ENCODE measurements at places on chromosomes 5 and 9.

DNA sequence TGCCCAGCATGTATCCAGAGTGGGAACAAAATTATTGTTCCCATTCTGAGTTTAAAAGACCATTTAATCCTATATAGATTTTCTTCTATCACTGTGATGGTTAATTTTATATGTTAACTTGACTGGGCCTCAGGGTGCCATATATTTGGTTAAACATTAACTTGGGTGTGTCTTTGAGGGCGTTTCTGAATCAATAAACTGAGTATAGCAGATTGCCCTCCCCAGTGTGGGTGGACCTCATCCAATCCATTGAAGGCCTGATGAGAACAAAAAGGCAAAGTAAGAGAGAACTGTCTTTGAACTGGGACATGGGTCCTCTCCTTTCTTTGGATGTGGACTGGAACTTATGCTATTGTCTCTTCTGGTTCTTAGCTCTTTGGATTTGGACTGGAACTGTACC is 17.3 kb downstream of the RIOK2 start:
- DNase-seq: no peak

DNA sequence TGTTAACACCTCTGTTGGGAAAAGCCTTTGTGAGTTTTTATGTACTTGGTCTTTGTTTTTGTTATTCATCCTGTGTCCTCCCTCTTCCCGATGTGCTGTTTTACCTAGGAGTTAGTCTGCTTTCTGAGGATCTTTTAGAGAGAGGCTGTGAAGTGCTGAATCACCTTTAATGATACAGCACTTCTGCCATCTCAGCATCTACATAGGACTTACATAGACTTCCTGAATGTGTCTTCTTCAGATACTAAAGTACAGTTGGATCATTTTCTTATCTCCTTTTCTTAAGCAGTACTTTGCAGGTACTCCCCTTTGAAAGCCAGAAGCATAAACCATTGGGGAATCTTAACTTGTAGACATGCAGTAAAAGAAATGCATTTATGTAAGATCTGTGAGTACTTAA is 31.5 kb downstream of the OTULIN start:
- no peak for DNase-seq

GRCh38 chr9:19380826-19381075 is 715 bp upstream of the RPS6 start:
- DNase-seq: no peak

DNA sequence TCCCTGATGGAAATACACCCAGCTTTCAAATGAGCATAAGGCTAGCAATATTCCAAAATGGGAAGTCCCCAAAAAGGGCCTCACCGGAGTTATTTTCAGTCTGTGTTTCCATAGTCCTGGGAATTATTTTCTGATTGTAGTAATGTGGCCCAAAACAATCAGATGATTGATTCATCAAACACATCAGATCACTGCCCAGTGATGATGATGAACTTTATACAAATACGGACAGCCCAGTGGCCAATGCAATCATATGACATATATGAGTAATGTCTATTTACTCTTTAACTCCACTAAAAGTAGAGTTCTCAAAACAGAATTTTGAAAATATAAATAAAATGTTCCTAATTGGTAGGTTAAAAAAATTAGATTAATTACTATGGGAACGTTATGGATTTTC is 467.8 kb downstream of the ZNF608 start:
- no peak for DNase-seq

DNA sequence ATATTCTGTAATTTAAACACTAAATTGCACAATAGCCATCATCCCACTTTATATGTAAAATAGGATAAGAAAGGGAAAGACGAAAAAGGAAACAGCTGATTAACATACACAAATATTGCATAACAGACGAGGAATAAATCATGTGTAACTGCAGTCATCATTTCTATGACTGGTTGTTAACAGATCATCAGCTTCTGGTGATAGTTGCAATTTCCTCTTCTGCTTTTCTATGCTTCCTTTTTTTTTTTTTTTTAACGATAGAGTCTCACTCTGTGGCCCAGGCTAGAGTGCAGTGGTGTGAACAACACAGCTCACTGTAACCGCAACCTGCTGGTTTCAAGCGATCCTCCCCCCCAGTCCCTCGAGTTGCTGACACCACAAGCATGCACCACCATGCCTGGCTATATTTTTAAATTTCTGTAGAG is 22.5 kb upstream of the JAKMIP2 start:
- DNase-seq: no peak

- DNase-seq: no peak
These were observed 106.5 kb downstream of the PPARGC1B start for GRCh38 chr5:149836451-149837139.

DNA sequence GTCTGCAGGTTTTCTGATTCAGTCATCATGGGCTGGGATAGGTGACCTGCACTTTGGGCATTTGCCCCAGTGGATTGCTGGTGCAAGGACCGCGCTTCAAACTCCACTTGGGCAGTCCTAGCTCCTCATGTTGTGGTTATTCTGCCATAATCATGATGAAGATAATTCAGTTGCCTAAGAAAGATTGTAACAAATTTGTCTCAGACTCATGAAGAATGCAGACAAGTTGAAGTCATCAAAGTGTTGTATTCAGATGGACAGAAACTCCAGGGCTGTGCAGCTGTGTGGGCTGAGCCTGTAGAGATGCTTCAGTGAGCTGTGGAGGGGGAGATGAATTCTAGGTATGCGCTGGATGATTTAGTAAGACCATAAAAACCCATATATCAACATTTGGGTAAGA is 38.5 kb downstream of the TARS1 start:
- no peak for DNase-seq

DNA sequence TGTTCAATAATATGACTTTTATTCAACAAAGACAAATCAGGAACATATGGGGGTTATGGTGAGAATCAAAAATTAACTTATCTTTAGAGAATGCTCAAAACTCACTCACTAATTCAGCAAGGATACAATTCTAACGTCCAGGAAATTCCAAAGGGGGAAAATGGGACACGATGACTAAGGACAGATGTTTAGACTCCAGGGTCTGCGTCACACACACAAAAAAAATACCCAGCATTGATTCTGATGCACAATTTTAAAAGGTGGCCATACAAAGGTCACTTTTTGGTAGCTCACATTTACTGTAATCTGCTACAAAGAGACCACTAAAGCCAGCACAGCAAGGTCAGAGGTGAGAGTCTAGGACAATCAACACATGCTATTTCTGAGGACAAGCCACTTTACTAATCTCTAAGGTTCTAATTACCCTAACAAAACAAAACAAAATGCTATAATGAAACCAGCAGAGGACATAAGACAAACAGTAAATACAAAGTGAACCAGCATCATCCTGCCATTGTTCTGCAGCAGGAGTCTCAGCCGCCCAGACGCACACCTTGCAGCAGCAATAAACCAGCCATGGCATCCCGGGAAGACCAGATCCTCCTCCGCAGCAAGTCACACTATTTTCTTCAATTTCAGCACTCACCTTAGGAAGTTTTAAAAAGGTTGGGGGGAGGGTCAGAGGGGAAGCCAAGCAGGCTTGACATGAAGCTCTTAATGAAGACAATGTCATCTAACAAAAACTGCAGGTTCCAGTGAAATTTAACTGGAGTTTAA is 57.8 kb downstream of the TTC39B start:
- DNase-seq: no peak

DNA sequence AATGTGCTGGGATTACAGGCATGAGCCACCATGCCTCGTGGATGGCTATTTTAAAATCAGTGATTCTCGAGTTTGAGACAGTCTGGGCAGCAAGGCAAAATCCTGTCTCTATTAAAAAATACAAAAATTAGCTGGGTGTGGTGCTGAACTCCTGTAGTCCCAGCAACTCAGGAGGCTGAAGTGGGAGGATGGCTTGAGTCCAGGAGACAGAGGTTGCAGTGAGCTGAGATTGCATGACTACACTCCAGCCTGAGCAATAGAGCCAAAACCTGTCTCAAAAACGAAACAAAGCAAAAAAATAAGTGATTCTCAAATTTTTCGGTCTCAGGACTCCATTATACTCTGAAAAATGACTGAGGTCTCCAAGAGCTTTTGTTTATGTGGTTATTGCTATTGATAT is 47.9 kb upstream of the HSPA9 start:
- no peak for DNase-seq

DNA sequence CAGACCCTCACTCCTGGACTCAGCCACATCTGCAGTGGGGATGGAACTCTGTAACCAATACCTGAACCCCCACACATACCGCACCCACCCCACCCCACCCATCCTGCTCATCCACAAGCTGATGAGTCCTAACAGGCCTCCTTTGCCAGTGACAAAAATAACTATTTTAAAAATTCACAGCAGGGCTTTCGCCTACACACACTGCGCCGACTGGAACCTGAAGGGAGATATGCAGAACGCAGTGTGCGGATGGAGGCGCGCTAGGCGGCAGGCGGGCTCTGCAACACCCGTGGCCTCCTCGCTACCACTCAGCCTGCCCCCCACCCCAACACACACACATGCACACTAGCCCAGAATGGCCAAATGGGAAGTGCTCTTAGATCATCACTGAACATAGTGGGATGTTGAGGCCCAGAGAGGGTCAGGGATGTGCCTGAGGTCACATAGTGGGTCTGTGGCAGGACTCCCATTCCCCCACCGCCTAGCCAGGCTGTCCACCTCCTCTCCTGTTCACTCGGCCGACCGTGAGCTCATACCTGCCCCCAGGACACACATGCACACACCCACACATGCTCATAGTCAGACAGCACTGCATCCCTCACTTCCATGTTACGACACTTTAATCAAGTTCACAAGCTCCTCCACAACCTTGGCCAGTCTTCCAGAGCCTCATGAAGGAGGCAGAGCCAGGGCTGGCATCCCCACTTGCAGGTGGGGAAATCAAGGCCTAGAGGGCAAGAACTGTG is 6.3 kb upstream of the CAMK2A start:
- DNase-seq: no peak

GRCh38 chr9:78187763-78188484 is 48.0 kb upstream of the CEP78 start:
- no peak for DNase-seq

DNA sequence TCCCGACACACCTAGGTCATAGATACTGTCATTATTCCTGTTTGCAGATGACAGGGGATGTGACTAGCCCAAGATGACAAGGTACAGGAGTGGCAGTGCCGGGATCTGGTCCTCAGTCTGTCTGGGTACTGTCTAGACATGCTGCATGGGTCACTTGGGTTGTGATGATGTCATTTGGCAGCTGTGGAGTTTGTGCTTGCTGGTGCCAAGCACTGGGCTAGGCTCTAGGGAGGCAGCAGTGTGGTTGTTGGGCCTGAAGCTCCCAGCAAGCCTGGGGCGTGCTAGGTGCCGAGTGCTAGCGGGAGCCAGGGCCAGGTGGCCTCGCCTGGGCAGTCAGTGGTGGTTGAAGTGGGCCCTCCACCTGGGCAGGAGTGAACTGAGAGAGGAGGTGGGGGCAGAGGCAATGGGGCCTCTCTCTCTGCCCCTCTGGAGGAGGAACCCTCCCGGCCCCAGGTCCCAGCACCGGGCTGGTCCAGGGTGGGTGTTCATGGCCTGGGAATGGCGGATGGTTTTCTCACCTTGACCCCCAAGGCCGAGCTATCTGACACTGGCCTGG is 8.8 kb upstream of the ASB6 start:
- no peak for DNase-seq

GRCh38 chr5:107673368-107674136 is 2.8 kb upstream of the EFNA5 start:
- DNase-seq: peak; percentile 73

DNA sequence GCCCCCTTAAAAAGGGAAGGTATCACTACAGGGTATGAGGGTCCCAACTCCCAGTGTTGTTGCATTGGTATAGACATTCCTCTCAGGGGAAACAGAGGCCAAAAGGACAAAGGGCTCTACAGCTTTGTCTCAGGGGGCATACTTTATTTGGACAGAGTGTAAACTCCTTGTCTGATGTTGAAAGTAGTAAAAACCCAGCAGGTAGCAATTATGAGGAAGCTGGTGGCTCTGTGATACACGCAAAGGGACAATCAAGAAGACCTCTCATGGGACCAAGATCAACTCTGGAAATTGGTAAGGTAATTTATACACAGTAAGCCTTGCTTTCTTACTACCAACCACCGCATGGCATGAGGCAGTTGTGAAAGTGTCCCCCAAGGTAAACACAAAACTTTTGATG is 764.6 kb downstream of the CDH12 start:
- DNase-seq: no peak

GRCh38 chr9:130008538-130008937 is 34.5 kb downstream of the FNBP1 start:
- DNase-seq: no peak

GRCh38 chr5:674630-675011 is 18.5 kb downstream of the TPPP start:
- DNase-seq: no peak

DNA sequence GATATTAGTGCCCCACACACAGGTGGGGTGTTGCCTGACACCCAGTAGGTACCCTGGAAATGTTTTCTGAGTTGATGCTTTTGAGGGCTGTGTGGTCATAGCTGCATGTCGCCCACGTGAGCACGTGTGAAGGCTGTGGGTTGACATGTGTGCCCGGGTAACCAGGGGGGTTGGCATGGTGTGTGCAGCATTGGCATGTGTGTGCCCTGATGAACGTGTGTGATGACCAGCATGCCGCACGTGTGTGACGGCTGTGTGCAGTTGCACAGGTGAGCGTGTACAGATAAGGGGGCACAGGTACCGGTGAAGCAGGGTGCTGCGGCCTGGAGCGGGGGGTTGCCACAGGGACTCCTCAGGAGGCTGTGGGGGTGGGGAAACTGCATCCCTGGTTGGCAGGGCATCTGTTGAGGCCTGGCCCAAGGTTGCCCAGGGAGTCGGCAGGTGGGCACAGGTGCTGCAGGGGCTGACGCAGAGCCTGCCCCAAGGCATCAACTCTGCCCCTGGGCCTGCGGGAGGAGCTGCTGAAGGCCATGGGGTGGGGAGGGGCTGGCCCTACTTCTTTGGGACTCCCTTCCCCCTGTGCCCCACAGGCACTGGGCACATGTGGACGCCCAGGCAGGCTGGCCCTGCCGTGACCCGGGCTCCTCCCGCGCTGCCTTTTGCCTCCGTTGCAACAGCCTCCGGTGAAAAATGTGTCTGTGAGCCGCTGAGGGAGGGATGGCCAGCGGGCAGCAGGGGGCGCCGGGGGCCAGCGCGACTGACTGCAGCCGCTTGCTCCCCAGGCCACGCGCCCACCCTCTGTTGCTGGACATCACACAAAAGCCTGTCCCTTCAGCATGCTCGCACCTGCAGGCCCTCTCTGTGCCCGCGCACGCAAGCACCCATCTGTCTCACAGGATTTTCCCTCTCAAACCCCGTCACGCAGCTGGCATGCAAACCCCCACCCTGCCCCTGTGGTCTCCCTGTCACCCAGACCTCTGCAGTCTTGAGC is 2.2 kb downstream of the UNC5A start:
- no peak for DNase-seq

- no peak for DNase-seq
These were observed 38.9 kb upstream of the FGF1 start for GRCh38 chr5:142724821-142725220.

GRCh38 chr5:157359356-157360055 is 93.6 kb downstream of the CYFIP2 start:
- DNase-seq: no peak

- no peak for DNase-seq
These were observed 4.7 kb upstream of the FOXB2 start for GRCh38 chr9:77014597-77015263.

GRCh38 chr9:134531220-134531970 is 110.2 kb upstream of the COL5A1 start:
- DNase-seq: no peak

Measured in NCI-H187 (cell line).